ENCODE measurements at places on chromosomes 16 and 17. TPM values are rescaled to one million over a fixed set of nuclear protein-coding genes. Genes with fewer than 3 reads are reported as not detected.
A peak's percentile ranks its signal among the peaks of the same experiment; 100 is the strongest.

GRCh38 chr16:76946879-76947278 is 244.1 kb upstream of the MON1B start:
- DNase-seq: peak; percentile 80

- no peak for DNase-seq
These were observed 34.7 kb upstream of the MSI2 start for GRCh38 chr17:57221366-57222350.

The CBX8 gene
- 2.5 TPM for total RNA-seq

DNA sequence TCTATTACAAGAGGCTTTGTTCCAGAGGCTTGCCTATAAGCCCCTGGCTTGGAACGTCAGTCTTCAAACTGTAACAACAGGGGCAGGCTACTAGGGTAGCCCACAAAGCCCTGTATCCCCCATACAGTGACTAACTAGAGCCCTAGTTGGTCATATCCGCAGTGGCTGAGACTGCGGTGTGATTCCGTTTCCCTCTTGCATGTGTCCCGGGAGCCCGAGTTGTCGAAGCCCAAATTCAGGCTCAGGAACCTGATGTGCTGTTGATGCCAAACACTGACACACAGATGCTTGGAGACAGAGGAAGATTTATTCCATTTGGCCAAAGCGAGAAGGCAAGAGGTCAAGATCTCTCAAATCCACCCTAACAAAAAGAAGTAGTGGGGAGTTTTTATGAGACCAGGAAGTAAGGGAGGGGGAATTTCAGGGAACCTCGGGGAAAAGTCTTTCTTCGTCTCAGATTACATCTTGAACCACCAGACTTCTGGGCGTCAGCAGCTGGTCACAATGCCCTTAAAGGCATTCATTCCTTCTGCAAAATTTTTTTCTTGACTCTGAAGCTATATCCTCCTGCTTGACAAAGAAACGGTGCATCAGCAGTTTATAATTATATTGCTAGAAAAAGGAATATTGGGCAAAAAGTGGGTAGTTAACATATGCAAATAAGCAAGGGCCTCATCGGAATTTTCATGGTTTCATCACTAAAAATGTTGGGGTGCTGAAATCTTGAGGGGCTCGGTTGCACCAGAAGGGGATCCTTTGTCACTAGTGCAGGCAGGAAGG is 879 bp downstream of the SLFN5 start:
- peak; percentile 67 for DNase-seq

The TPSD1 gene
- total RNA-seq: not detected

- no peak for DNase-seq
These were observed 8.8 kb downstream of the SBK1 start for GRCh38 chr16:28301154-28301553.

The SCGB1C2 gene
- total RNA-seq: not detected

DNA sequence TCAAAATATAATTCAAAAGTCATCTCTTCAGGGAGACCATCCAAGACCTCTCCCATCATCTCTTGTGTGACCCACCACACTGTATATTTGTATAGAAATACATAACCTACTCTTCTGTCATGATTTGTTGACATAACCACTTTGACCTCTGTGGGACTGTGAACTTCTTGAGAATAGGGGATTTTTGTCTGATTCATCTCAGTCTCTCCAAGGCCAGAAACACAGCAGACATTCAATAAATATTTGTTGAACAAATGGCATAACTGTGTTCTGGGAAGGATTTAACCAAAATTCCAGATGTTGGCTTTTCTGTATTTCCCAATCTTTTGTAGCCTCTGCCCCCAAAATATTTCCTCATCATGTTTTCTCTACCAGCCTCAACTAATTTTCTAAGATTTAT is 169.7 kb downstream of the CDH11 start:
- peak; percentile 94 for DNase-seq

DNA sequence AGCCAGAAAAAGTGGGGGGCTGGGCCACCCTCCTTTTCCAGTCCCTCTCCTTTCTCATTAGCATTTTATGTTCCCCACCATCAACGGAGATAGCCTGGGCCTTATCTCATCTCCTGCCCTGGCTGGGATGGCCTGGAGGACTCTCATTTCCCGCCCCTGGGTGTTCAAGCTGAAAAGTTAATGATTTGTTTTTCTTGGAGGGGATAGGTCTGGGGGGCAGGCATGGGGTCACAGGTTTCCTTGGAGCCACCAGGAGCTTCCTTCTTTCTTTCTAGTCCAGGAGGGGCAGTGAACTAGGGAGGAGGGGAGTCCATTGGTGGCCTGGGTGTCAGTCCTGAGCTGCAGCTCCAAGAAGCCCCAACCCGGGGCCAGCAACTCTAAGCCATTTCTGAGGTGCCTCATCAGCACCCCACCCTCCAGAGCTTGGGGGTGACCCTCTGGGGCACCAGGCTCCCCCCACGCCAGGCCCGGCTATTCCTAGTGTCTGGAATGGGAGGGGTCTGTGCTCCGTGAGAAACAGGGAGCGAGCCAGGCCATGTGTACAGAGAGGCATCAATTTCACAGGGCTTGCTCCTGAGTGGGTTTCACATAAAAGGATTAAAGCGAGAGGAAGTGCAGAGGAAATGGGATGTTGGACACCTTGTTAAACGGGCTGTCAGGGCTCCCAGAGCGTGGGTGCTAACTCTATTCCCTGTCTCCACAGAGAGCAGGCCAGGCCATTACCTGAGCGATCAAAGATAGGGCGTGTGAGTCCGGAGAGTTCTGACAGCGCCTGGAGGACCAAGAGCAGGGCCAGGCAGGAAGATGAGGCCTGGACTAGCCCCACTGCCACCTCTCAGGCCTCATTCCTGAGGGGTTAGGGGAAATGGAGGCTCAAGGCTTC is 90.6 kb upstream of the LHX1 start:
- no peak for DNase-seq

- DNase-seq: no peak
These were observed 42.9 kb upstream of the MRTFB start for GRCh38 chr16:14028202-14028601.

The ZG16B gene
- total RNA-seq: not detected

The SLC9A5 gene
- 2.4 TPM for total RNA-seq

All from astrocyte (in vitro differentiated cells and primary cell).